ENCODE measurements at places on chromosomes 12 and 14.
A peak's percentile ranks its signal among the peaks of the same experiment; 100 is the strongest.

- DNase-seq = no peak
Observed at GRCh38 chr12:46486588-46486987, 114.0 kb upstream of the SLC38A2 start.

DNA sequence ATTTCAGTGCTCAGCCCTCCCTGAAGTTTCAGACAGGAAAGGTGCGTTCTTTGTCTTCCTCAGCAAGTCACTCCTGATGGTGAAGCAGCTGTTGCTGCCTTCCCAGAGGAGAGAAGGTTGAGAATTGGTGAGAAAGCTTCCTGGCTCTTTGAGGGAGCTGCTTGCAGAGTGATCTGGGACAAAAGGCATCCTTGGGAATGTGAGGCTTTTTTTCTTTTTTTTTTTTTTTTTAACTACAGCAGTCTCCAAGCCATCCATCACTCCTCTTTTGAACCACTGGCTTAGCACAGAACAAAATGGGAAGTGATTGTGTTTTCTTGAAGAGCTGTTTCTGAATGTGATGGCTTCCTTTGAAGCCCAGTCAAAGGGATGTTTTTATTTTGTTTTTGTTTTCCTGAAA lies 120.4 kb upstream of the LRIG3 start:
- peak; percentile 85 for DNase-seq

- peak; percentile 36 for DNase-seq
Observed at GRCh38 chr12:100391856-100392255, 35.0 kb downstream of the SLC17A8 start.

DNA sequence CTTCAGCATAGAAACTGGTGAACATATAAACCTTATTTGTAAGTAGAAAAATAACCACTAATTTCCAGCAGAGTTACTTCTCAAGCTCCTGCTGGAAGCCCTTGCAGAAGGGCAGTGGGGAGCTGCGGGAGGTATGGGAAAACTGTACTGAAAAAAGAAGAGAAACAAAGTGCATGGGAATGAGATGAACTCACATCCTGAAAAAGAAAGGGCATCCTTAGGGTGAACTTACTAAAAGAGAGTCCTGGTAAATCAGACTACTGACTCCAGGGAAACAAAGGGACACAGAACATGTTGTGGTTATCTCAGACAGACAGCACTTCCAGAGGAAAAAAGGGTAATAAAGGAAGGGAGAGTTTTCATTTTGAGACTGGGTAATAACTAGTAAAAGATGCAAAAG lies 515.1 kb downstream of the RPL10L start:
- no peak for DNase-seq

GRCh38 chr12:67772267-67773169 lies 124.0 kb downstream of the DYRK2 start:
- DNase-seq = no peak

Data from kidney tubule cell (primary cell).